ENCODE measurements at places on chromosomes 2 and 18.

DNA sequence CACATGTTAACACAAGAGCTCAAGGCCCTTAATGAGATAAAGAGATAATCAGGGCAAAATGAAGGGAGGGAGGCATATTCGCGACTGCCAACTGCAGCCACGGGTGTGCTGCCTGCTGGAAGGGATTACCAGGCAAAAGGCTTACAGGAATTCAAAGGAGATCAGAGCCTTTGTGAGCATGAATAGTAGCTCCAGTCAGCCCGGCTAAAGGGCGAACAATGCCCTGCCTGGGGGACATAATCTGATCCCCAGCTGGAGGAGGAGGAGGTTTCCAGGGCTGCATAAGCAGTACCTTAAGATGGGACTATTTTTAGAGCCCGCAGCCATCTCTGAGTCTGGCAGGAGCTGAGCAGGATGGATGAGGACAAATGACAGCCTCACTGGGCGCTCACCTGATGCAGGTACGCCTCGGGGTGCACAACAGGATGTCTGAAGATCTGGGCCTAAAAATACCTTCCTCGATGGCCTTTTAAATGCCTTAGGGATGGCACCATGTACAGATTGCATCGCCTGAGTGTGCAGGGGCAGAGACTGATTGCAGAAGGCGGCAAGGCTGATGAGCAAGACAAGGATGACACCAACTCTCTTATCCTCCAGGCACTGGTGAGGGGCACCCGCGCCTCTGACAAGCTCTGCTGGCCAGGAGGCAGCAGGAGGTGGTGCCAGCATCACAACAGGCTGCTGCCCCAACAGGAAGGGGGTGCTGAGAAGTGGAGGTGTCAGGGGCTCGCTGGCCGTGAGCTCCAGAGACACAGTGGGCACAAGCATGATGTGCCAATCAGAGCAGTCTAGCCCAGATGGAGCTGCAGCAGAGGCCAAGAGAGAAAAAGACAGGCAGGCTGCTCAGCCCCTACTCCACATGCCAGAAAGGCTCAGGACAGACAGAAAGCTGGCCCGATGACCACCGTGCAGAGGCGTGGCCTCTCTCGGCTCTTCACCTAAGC is 111.4 kb downstream of the EIPR1 start:
- DNase-seq: no peak

- no peak for DNase-seq
Observed at GRCh38 chr2:191638079-191638801, 39.7 kb upstream of the NABP1 start.

DNA sequence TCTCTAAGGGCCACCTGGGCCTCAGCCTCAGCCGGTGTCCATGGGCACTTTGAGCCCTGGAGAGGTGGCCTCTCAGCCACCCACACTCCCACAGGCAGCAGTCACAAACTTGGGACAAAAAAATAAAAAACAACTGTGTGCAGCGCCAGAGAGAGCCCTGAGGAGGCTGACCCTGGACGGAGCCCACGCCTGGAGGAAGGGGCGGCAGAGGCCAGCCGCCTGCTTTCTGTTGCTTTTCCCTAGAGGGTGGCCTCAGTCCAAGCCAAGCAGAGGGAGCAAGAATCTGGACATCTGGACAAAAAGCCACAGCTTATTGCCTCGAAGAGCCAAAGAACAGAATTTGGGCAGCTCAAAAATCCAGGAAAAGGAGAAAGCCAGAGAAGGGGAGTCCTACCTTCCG is 43.3 kb upstream of the LDLRAD4 start:
- DNase-seq: no peak

DNA sequence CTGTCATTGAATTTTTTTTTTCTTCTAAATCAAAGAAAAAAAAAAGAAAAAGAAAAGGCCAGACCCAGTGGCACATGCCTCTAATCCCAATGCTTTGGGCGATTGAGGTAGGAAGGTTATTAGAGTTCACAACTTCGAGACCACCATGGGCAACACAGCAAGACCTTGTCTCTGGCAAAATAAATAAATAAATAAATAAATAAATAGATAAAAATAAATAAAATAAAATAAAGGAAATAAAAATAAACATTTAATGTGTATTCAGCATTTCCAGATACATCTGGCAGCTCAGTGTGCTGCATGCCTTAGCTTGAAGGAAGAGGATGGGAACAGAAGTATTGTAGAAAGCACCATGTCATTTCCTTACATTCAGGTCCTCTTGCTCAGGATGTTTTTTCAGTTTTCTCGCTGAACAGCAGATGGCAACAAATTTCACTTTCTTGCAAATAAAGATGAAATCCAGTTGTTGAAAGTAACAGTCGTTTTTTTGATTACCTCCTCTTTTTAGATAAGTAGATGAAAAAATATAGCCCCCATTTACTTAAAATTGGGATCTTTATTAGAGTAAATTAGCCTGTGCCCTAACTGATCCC is 25.7 kb upstream of the FAM178B start:
- DNase-seq: peak; percentile 21

All from activated gamma-delta T cell treated with Interleukin-2 at 50 U/mL for 16 hours (primary cell).